ENCODE measurements at places on chromosomes 16 and 17.

DNA sequence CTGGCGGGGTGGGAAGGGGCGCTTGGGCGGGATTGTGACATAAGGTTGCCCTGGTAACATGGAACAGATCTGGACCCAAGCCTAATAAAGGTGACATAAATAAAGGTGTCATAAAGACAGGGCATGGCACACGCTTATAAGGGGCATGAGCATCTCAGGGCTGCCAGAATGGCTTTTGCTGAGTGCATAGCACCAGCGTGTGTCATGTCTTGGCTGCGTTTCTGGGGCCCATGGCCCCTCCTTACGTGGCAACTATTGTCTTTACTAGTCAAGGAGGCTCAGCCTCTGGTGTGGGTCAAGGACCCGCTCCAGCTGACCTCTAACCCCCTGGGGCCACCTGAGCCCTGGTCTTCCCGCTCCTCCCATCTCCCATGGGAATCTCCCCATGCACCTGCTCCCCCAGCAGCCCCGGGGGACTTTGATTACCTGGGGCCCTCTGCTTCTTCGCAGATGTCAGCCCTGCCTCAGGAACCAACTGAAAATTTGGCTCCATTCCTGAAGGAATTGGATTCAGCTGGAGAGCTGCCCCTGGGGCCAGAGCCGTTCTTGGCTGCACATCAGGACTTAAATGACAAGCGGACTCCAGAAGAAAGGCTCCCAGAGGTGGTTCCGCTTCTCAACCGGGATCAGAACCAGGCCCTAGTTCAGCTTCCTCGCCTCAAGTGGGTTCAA, 13.9 kb downstream of the LRRC37B start:
- no peak for ATAC-seq

- no peak for ATAC-seq
Observed at GRCh38 chr16:81067166-81067565, 9.9 kb downstream of the C16orf46 start.

DNA sequence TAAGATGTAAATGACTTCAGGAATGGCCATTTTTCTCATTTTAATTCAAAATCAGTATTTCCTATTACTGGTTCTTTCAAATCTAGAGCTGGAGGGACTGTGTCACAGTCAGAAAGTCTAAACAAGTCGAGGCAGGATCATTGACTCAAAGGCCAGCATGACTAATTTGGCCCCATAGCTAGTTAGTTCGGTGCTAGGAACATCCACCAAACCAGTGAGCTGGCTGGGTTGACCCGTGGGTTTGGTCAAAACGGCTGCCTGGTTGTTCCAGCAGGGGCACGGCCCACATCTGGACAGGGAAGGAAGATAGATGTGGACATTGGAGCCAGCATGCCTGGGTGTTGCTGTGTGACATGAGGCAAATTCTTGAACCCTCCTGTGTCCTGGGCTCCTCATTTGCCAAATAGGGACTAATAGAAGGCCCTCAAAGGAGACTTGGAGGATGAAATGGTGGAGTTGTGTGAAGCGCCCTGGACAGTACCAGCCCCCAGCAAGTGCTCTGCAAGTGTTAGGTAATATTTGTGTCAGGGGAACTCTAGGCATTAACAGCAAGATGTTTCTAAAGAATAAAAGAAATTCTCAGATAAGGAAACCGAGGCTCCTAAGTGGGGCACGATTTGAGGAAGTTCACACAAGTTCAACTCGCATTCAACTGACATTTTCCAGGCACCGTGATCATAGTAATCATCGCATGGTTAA, 46.2 kb downstream of the MEOX1 start:
- no peak for ATAC-seq

DNA sequence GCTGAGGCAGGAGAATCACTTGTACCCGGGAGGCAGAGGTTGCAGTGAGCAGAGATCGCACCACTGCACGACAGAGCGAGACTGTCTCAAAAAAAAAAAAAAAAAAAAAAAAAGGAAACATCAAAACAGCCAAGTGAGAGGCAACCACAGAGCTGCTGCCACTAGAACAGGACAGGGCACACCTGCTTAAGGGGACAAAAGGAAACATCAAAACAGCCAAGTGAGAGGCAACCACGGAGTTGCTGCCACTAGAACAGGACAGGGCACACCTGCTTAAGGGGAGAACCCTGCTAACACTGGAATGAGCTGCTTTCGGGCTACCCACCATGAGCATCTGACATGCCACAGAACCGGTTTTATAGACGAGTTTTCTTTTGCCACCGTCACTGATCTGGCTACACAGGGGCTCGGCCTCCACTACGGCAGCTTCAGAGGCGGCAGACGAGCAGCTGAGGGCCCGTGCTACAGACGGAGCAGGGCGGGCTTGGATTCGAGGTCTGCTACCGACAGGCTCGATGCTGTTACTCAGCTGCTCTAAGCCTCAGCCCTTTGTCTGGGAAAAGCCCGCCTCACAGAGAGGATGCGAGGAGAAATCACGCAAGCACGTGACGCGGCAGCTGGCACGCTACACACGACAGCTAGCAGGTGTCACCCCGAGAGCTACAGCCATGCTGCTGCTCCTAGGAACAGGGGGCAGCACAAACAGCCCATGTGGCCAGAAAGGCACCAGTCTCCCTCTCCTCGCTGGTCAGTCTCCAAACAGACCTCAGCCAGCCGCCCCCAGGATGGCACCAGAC, 2.0 kb downstream of the P4HB start:
- no peak for ATAC-seq

DNA sequence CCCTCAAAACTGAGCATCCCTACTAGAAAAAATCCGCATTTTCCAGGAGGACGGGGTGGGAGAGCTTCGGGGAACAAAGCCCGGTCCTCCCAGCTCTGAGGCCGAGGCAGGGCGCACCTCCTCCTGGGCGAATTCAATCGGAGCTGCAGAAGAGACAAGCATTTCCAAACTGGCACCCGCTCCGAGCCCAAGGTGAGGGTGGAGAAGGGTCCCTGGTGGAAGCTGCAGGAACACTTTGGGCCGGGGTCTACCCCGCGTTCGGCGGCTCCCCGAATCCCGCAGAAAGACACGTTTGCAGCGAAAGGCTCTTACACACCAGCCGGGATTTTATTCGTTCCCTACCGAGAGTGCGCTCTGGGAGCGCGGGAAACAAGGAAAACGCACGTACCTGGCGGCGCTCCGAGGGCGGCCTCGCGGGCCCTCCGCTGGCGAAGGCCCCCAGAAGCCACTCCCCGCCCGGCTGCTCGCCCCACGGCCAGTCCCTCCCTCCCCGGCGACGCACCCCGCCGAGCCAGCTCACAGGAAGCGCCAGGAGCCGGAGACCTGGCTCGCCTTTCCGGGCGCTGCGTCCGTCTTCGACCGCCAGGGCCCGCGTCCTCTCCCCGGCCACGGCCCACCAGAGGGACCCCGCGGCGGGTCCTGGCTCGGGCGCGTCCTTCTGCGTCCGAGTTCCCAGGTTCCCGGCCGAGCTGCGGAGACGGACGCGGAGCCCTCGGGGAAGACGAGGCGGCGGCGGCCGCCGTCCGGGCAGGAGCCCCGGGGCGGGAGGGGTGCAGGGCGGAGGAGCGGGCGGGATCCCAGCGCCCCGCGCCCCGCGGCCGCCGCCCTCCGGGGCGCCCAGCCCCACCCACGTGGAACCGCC, 49.8 kb upstream of the BAHCC1 start:
- ATAC-seq: peak; percentile 53

DNA sequence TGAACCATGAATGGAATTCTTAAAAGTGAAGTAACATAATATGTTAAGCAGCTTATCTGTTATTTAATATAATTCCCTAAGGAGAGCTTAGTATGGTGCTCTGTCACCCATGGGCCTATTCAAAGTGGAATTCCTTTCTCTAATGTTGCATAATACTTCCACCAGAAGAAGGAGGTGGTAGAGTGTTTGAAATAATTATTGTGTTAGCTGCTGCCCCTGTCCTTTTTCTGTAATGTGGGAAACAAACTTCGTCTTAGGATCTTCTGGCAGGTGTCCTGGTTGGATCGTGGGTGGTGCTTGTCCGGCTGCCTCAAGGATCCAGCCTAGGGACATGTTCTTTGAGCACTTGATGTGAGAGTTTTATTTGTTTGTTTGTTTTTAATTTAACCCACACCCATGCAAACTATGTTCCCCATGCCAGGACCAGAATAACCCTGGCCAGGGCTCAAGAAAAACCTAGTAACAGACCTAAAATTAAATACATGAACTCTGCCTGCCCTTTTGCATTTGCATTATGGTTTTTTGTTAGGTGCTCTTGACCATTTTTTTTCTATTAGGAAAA, 46.1 kb downstream of the ZNRF1 start:
- ATAC-seq: no peak

DNA sequence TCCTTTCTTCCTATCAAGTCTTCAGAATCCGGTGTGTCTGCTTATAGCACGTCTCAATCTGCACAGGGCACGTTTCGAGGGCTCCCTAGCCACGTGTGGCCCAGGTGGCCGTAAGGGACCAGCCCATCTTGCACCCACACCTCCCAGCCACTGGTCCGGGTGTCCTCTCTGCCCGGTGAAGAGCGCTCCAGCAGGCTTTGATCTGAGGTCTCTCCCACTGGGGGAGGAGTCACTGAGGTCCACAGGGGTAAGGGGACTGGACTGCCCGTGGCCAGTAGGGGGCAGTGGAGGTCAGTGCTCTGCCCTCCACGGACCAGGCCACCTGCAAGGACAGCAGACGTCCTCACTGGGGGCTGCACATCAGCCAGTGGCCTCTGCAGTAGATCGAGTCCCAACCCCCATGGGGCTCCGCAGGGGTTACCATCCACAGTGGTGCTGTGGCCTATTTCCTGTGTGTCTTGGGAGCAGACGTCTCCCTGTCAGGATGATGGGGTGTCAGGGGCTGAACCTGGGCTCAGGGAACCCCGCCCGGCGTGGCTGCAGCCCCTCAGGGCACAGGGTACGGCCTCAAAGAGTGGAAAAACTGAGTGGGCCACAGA, 204.1 kb upstream of the CIBAR2 start:
- peak; percentile 52 for ATAC-seq

DNA sequence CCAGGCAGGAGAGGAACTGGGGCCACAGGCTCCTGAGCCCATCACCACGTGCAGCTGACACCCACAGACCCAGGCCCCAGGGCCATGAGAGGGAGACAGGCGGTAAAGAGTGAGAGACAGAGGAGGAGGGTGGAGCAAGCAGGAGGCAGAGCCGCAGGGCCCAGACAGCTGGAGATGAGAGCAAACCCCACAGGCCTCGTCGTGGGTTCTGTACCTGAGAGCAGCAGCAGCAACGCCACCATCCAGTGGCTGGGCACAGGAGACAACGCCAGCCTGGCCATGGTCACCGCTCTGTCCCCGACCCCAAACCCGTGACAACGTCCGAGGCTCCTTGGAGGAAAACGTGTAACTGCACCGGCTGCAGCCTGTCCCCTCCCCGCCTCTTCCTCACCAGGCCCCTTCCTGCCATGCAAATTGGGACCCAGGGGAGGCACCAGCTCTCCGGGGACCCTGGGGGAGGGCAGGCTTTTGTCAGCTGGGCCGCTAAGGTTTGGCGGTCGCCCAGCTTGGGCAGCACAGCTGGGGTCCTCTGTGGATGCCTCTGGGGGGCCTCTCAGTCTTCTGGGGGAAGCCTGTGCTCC, at the start of gene CD79B:
TSS of gene CD79B (minus strand) at position 351 of the 581 bp plus-strand sequence. CDS start at position 281, 70 bp downstream.
- peak; percentile 92 for ATAC-seq

- peak; percentile 1 for ATAC-seq
Observed at GRCh38 chr16:969508-970385, 1.0 kb downstream of the LMF1 start.

DNA sequence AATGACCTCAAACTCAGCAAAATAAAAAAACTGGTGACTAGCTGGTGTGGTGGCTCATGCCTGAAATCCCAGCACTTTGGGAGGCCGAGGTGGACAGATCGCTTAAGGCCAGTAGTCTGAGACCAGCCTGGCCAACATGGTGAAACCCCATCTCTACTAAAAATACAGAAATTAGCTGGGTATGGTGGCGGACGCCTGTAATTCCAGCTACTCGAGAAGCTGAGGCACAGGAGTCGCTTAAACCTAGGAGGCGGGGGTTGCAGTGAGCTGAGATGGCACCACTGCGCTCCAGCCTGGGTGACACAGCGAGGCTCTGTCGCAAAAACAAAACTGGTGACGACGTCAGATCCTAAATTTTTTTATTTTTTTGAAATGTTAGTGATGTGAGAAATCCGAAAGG, 82.6 kb upstream of the TOB1 start:
- no peak for ATAC-seq

GRCh38 chr16:52372313-52372712, 174.6 kb downstream of the TOX3 start:
- ATAC-seq: no peak

DNA sequence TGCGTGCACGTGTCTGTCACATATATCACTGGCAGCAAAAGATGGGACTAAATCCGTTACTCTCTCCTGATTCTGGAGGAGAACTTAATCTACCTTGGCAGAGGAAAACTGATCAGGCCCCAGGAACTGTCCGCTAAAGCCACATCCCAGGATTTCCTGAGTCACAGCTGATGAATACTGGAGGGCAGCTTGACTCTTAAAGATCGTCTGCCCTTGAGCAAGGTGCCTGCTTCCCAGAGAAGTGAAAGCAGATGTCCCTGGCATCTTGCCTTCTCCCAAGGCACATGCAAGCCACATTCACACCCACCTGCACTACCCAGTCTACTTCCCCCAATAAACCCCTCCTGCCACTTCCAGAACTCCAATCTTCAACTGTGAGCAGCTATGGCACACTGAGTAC, 99.8 kb downstream of the CPPED1 start:
- ATAC-seq: no peak

- ATAC-seq: no peak
Observed at GRCh38 chr17:2958706-2959222, 104.6 kb downstream of the OR1D5 start.

- ATAC-seq: no peak
Observed at GRCh38 chr17:15263206-15263579, 1.9 kb downstream of the PMP22 start.

- no peak for ATAC-seq
Observed at GRCh38 chr17:48748718-48749566, 20.4 kb upstream of the HOXB13 start.

- no peak for ATAC-seq
Observed at GRCh38 chr16:48332978-48333377, 52.2 kb downstream of the SIAH1 start.

DNA sequence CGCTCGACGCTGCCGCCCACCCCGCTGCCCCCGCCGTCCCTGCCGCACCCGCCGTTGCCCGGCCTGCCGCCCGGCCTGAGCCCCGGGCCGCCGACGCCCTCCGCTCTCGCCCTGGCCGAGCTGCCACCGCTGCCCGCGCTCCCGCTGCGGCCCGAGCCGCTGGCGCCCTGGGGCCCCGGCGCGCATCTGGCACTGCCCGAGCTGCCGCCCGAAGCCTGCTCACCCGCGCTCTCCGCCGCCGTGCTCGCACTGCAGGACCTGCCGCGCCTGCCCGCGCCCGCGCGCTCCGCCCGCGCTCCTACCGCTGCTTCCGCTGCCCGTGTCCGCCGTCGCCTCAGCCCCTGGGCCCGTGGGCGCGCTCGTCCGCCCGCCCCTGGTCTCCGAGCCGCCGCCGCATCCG, 8.4 kb upstream of the CLDN9 start:
- peak; percentile 3 for ATAC-seq
